ENCODE measurements at places on chromosomes 4 and X.

GRCh38 chr4:124143632-124144031 lies 568.9 kb downstream of the ANKRD50 start:
- no peak for DNase-seq

DNA sequence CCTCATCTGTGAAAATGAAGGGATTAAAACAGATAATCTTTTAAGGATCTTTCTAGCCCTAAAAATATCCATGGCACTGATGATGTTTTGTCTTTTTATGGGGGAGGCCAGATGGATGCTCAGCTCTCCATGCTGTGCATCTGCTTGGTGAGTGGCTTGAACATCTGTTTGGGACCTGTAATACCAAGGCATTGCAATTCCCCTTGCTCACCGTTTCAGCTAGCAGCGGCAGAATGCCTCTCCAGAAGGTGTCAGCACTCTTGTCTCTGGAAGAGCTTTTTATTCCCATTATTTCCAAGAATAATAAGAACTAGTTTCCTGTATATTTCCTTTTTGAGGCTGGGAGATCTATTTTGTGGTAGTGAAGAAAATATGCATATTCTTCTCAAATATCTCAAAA lies 151.9 kb upstream of the ANK2 start:
- DNase-seq, result no peak

DNA sequence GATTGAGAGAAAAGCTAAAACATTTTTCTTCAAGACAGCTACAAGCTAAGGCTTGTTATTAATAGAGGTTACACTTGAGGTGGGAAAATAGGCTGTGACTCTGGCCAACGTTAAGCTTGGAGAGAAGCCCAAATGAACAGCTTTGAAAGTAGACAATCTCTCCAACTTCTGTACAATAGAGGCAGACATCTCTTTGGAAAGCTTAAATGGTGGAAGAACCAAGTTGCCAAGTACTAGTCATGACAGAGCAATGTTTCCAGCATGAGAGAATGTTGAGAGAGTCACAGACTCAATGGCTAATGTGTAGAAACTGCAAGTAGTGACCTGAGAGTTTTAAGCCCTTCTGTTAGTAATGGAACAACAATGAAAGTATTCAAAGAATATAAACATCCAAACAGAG lies 298.1 kb downstream of the INPP4B start:
- DNase-seq, result no peak

- no peak for DNase-seq
Measured at GRCh38 chrX:68889249-68889648, 60.4 kb downstream of the EFNB1 start.

GRCh38 chr4:117334451-117335188 lies 249.2 kb upstream of the TRAM1L1 start:
- DNase-seq, result no peak

- DNase-seq, result no peak
Measured at GRCh38 chr4:42710761-42711160, 53.9 kb upstream of the ATP8A1 start.

GRCh38 chrX:68599256-68600152 lies 48.0 kb upstream of the STARD8 start:
- no peak for DNase-seq

GRCh38 chr4:164894702-164895101 lies 17.7 kb downstream of the APELA start:
- DNase-seq, result no peak

DNA sequence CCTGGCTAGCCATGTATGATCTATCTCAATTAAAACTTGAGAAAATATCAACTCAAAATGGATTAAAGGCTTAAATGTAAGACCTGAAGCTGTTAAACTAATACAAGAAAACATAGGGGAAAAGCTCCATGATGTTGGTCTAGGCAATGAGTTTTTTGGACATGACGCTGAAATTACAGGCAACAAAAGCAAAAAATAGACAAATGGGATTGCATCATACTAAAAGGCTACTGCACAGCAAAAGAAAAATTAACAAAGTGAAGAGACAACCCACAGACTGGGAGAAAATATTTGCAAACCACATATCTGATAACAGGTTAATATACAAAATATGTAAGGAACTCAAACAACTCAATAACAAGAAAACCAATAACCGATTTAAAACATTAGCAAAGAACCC lies 8.4 kb downstream of the GC start:
- no peak for DNase-seq

DNA sequence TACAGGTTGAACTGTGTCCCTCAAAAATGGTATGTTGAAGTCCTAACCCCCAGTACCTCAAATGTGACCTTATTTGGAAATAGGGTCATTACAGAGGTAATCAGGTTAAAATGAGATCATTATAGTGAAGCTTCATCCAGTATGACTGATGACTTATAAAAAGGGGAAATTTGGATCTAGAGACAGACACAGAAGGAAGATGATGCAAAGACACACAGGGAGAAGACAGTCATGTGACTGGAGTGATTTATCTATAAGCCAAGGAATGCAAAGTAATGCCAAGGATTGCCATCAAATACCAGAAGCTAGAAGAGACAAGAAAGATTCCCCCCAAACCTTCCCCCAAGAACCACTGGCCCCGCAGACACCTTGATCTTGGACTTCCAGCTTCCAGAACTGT lies 155.2 kb downstream of the RBMX2 start:
- no peak for DNase-seq

DNA sequence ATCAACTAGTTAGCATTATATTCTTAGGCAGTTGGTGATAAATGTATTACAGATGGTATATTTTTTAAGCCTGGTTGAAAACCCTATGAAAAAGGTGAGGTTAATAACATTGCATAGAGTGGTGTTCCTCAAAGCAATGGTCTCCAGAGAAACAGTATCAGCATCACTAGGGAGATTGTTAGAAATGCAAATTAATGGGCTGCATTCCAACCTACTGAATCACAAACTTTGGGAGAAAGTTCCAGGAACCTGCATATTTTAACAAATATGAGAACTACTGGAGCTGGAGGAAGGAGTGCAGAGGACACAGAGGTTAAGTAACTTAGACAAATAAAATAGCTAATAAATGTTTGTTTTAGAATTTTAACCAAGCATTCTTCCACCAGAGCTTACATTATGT lies 166.9 kb upstream of the PCDH10 start:
- no peak for DNase-seq

- DNase-seq, result no peak
Measured at GRCh38 chr4:103786014-103786413, 66.2 kb upstream of the TACR3 start.

- no peak for DNase-seq
Measured at GRCh38 chr4:5451243-5451642, 257.1 kb downstream of the EVC2 start.

DNA sequence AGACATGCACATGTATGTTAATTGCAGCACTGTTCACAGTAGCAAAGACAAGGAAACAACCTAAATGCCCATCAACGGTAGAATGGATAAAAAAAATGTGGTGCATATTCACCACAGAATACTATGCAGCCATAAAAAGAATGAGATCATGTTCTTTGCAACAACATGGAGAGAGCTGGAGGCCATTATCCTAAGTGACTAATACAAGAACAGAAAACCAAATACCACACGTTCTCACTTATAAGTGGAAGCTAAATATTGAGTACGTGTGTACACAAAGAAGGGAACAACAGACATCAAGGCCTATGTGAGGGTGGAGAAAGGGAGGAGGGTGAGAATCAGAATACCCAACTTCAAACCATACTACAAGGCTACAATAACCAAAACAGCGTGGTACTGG lies 17.4 kb upstream of the LNX1 start:
- DNase-seq, result no peak

DNA sequence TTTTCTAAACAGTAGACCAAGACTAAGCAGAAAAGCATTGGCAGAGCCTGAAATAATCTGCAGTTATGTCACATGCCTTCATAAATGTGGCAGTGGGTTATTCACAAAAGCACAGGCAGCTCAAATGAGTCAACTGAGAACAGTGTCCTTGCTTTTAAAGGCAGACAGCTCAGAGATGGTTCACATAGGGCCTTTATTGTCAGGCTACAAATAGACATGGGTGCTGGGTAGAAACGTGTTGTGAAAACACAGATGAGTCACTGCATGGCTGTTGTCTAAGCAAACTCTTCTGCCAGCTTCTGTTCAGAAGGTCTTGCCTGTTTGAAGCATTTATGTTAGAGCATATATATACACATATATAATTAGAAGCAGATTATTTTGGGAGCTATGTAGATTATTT lies 118.0 kb downstream of the SLC4A4 start:
- no peak for DNase-seq

DNA sequence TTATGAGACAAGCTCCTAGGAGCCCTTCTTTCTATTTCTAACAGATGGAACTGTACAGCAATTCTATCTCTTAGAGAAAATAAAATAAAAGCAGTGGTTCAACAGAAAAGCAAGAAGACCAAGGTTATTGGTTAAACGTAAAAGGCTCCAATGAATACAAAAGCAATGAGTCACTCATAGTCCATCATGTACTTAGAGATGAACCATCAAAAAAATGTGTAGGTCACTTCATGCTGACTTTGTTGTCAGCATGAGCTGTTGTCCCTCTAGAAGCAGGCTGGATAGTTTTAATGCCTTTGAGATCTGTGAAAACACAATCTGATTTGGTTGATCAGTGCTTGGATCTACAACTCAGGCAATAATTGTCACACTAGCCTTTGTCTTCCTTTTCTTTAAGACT lies 378.6 kb upstream of the ANXA10 start:
- no peak for DNase-seq

DNA sequence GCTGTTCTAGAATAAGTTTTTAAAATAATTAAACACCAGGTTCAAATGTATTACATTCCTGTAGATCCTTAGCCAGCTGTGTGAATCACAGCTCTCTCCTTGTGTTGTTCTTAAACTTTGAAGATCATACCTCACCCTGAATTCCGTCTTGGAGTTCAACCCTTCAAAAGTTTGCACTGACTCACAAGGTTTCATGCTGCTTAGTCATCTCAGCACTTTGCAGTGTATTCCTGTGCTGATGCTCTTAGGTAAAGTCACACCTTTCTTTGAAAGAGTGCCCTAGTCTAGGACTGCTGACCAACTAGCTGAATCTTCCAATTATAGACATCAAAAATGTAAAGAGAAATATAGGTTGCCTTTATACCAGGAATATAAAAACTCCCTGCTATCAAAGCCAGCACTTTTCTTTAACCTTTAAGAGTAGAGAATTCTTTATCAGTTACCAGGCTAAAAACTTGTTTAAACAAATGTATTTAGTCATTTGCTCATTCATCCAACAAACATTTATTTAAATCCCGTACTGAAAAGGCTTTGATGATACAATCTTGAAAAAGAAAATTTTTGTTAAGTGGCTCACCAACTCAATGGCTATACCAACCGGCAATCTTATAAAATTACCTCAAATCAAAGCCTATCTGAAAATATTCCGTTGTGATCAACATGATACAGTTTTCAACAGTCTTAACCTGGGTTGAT lies 169.7 kb downstream of the RAP1GDS1 start:
- DNase-seq, result no peak

DNA sequence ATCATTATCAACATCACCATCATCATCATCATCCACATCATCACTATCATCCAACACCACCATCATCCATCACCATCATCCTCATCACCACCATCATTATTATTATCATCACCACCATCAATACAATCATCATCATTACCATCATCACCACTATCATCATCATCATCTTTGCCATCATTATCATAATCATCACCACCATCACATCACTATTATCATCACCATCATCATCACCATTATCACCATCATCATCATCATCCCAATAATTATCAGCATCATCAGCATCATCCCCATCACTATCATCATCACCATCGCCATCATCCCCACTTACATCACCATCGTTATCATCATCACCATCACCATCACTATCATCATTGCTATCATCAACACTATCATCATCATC lies 1021.9 kb upstream of the PRKX start:
- DNase-seq, result no peak
